IMR-90 (cell line): ENCODE measurements at places on chromosomes 1 and 21. TPM values are rescaled to one million over a fixed set of nuclear protein-coding genes. Genes with fewer than 3 reads are reported as not detected.

- DNase-seq = no peak
These were observed 45.4 kb upstream of the TENT5B start for GRCh38 chr1:27057801-27058625.

DNA sequence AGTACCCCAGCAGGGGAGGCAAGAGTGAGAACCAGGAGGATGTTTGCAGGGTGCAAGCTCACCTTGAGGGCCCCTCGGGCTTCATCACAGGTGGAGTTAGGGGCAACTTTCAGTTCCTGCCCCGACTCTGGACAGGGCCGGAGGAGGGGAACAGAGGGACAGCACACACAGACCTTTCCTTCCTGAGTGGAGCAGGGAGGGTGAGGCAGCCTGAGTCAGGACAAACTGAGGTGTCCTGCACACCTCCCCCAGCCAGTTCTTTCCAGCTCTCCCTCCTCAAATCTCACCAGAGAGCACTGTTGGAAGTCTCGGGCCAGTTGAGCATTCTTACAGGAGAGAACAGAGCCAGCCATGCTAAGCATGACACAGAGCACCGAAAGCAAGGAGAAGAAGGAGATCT is 1.5 kb downstream of the ENTREP3 start:
- peak; percentile 21 for DNase-seq

- DNase-seq = no peak
These were observed 84.7 kb upstream of the HIVEP3 start for GRCh38 chr1:42003433-42003832.

- no peak for DNase-seq
These were observed 811 bp downstream of the EXO1 start for GRCh38 chr1:241848686-241849344.

The FLVCR1 gene
- 3.9 and 6.7 TPM in 2 replicates for total RNA-seq

The CHRNB2 gene
- total RNA-seq = under 0.01 TPM in 1 of 2 replicates, not detected in the other

- peak; percentile 20 for DNase-seq
These were observed 90.8 kb upstream of the CCDC190 start for GRCh38 chr1:162951553-162952315.

DNA sequence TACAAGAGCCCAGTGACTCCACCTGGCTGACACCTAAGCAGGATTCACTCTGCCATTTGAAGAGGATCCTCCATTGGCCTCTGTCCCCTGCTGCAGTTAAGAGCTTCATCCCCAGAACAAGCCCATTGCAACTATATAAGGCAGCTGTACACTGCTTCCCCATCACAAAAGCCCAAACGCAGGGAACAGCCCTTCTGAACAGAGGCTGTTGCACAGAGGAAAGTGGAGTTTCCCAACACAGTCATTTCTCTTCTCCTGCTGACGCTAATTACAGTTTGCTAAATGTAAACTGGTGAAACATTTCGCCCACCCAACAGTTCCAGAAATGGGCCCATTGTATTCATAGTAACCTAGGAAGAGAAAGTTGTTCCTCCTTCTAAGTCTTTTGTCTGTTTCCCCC is 455.8 kb upstream of the DAB1 start:
- no peak for DNase-seq

DNA sequence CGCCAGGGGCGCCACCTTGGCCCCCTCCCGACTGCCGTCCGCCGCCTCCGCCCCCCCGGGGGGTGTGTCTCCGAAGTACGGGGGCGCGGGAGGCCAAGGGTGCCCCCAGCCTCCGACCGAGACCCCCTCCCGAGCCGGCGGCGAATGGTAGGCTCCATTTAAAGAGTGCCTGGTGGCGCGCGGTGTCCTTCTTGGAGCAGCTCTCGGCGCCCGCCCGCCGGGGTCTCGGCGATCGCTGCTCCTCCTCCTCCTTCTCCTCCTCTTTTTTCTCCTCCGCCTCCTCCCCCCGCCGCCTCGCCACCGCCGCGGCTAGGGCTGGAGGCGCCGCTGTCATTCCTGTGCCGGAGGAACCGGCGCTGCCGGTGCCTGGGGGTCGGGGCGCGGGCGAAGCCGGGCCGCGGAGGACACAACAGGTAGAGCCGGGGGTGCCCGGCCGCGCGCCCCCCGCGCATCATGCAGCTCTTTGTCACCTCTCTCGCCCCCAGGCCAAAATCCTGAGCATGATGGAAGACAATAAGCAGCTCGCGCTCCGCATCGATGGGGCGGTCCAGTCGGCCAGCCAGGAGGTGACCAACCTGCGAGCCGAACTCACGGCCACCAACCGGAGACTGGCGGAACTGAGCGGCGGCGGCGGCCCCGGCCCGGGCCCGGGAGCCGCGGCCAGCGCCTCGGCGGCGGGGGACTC is at the start of gene KAZN:
KAZN (plus strand) TSS at position 188 of the 685 bp plus-strand sequence.
- no peak for DNase-seq

DNA sequence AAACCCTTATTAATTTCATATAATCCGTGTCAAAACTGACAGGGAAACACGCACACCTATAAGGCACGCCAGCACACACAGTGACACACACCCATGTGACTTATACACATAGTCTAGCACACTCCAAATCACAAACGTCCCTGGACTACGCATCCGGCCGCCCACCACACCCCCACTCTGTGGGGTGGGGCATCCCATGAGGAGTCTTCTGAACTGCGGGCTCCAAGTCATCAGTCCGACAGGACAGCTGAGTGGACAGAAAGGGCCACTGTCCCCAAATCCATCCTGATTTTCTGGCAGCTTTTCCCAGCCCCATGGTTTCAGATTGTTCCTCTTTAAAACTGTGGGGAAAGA is 829 bp downstream of the PEA15 start:
- DNase-seq = peak; percentile 64

DNA sequence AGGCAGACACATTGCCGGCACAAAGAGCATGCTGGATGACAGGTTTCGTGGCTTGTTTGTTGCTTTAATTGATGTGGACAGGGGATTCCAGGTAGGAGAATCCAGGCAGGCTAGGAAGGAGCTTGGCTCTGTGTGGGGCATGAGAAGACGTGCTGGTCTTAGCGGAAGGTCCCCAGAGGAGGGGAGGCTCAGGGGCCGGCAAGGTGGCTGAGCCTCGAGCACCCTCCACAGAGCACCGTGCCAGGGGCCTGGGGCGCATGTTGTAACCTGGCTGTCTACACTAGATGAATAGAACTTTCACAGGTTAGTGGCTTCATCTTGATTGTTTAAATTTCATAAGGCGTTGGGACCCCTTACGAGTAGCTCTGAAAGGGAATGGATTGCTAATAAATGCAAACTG is 223.1 kb downstream of the CAMTA1 start:
- DNase-seq = no peak

The MFSD2A gene
- total RNA-seq = 5.0 and 5.7 TPM in 2 replicates

DNA sequence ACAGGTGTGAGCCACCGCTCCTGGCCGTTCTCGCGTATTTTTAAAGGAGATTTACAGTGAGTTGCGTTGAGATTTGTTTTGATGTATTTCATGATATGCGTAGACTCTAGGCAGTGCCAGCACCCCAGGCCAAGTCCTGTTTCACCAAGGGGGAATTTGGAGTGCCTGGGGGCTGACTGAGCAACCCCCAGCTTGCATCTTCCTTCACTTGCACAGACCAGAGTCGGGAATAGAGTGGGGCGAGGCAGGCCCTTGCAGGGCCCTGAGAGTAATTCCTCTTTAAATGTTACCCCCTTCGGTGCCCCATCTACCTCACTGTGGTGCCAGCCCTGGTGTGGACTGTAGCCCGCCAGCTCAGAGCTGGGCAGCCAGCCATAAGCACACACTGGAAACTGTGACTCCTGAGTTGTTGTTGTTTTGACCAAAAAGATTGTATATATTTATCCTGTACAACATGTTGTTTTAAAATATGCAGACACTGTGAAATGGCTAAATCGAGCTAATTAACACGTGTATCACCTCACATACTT is 269.5 kb downstream of the NPHP4 start:
- no peak for DNase-seq

DNA sequence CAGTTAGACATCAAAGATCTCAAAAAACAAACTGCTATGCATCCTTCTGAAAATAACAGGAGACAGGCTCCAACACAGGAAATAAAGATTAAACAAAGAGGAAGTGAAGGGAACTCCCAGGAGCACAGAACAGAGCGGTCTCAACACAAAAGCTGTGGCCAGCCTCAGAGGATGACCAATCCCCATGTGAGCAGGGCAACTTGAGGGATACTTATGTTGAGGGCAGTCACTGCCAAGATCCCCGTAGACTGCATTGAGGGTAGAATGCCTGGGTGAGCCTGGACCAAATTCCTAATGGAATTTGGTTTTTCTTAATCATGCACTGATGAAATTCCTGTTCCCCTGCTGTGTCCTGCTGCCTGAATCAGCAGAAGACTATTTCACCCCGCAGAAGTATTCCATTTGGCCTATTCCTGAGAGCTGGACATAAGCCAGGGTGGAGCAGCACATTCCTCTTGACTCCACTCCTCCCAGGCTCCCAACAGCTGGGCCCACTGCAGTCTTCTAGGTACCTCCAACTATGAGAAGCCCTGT is 49.0 kb downstream of the JAK1 start:
- peak; percentile 99 for DNase-seq

- DNase-seq = peak; percentile 66
These were observed 13.3 kb upstream of the TNFSF18 start for GRCh38 chr1:173064011-173064410.

DNA sequence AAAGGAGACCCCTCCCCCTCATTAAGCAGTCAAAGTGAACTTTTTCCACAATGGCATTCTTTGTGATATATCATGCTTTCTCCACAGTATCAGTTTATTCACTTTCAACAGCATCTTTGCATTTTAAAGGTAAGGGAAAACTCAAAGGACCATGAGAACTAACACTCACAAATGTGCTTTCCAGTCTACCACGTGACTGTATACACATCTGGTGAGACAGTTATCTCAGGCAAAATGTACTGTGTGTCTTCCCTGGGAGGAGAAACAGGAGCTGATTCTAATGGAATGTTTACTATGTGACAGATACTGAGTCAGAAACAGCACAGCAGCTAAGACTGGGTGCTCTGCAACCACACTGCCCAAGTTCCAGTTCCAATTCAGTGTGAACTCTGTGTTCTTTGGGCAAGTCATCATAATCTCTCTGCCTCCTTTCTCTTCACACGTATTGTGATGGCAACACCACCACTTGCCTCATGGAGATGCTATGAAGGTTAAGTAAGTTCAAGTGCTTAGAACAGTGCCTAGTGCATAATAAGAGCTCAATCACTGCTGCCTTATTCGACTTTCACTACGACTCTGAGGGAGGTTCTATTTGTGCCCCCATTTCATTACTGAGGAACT is 79.0 kb downstream of the SLC45A1 start:
- DNase-seq = peak; percentile 99

The CYP4X1 gene
- not detected in 2 replicates for total RNA-seq

DNA sequence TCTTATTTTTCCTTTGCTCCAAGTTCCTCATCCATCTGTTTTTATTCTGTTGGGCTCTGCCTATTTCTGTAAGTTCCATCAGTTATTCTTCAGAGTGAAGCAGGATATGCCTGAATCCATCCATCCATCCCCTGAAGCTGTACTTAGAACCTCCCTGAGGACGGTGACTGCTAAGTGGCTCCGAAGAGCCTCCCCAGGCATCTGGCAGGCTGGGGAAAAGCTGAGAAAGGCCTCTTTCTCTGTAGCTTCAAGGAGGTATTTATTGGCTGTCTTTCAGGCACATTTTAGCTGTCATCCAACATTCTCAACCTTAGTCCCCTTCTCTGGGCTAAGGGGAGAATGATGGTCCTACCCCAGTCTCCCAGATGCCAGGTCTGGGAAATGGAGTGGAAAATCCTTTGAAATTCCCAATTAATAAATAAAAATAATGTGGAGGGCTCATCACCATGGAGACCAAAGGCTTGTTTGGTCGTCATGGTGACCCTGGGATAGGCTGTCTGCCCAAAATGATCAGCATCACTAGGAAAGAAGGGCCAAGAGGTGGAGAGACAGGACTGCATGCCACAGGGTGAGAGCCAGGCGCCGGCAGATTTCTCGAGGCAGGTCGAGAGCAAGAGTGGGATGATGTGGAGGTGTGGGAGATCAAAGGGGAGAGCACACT is 82.0 kb downstream of the UBIAD1 start:
- DNase-seq = no peak

The FCAMR gene
- total RNA-seq = not detected in 2 replicates

The SV2A gene
- total RNA-seq = 15.4 and 16.4 TPM in 2 replicates

- no peak for DNase-seq
These were observed 673.3 kb downstream of the KCNT2 start for GRCh38 chr1:195934817-195935553.

The OR2T33 gene
- total RNA-seq = not detected in 2 replicates

The LIPI gene
- not detected in 2 replicates for total RNA-seq

DNA sequence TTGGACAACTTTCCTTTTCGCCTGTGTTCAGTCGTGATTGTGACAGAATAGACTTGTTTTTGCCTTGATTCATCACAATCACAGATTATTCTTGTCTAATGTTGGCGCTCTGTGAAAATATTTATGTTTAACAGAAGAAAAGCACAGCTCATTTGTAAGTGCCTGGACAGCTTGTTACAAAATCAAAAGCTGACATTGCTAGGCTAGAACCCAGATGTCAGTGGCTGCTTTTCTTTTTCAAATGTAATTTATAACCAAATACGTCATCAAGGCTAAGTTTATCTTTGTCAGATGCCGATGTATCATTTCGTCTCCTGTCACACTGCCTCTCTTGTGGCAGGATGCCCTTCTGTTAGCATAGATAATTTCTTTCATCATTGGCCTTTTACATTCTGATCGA is 1227.3 kb downstream of the PLA2G4A start:
- peak; percentile 11 for DNase-seq

DNA sequence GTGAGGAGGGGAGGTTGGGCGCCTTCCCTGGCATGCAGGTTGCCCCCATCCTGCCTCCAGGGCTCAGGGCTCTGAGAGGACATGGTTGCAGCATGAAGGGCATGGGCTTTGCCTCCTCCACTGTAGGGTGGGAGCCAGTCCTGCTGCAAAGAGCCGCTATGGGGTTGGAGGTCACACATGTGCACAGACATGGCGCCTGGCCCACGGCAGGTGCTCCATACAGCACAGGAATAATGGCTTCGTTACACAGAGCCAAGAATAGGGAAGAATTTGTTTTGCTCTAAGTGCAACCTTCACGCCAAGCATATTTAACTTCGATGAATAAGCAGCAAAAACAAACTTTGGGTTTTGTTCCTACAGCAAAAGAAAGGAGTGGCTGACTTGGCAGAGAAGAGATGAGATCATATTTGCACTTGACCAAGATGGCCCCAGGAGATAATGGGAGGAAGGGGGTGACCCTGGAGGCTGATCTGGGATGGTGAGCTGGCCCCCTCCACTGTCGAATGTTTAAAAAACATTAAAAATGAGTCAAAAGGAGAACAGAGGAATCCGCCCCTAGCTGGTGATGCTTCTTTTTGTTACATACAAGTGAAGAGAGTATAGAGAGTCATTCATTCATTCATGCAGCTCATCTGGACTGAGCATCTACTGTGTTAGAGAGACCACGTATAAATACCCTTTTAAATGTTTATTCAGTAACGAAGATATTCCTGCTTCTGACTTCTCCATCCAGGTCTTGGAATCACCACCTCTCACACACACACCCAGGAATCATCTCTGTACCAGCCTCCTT is 12.4 kb upstream of the C2CD2 start:
- peak; percentile 24 for DNase-seq

- DNase-seq = no peak
These were observed 3.1 kb upstream of the MMP23B start for GRCh38 chr1:1628754-1629429.

- DNase-seq = peak; percentile 15
These were observed 194.3 kb upstream of the RGS18 start for GRCh38 chr1:191963781-191964455.

The CYYR1 gene
- not detected in 2 replicates for total RNA-seq

- DNase-seq = no peak
These were observed 261.2 kb downstream of the S1PR1 start for GRCh38 chr1:101497881-101498559.
